ENCODE measurements at places on chromosomes 5 and 9.

DNA sequence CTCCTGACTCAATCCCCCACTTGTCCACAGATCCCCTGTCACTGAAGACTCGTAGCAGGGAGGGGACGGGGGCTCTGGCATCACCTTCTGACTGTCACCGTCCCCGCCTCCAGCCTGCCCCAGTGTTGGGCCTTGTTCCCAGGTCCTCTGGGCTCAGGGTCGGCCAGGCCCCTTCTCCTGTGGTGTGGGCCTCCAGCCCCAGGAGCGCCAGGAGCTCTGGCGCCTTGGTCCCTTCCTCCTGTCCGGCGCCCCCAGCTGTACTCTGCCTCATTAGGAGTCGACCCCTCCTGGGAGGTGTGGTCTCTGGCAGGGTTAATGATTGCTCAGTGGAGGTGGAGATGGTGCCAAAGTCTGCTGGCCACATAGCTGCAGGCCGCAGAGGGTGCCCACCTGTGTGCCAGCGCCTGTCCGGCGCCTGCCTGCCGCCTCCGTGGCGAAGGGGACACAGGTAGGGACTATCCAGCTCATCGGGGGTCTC is at the start of gene CDHR2:
Gene CDHR2 (plus strand): TSS at position 376 of the 478 bp plus-strand sequence. CDS start 16,011 bp downstream, outside the sequence.
- DNase-seq = no peak

- no peak for DNase-seq
These were observed 422.2 kb upstream of the TLE4 start for GRCh38 chr9:79149585-79149984.

GRCh38 chr5:160692271-160692670 is 159.7 kb downstream of the ATP10B start:
- no peak for DNase-seq

DNA sequence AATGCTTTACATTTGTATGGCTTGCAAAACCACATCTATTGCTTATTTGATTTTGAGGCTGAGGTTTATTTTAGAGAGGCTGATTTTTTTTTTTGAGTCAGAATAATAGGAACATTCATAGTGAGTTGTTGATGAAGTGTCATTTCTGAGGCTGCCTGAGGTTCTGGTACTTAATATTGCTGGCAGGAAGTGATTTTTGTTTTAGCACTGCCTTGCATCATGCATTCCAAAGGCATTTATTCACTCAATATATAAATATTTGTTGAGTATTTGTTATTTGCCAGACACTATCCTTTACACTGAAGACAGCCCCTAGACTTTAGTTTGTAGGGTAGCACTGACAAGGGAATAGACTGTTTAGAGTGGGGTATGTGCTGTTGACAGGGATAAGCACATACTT is 2.7 kb downstream of the RNF20 start:
- DNase-seq = no peak

GRCh38 chr5:153711755-153712154 is 221.3 kb downstream of the GRIA1 start:
- no peak for DNase-seq

DNA sequence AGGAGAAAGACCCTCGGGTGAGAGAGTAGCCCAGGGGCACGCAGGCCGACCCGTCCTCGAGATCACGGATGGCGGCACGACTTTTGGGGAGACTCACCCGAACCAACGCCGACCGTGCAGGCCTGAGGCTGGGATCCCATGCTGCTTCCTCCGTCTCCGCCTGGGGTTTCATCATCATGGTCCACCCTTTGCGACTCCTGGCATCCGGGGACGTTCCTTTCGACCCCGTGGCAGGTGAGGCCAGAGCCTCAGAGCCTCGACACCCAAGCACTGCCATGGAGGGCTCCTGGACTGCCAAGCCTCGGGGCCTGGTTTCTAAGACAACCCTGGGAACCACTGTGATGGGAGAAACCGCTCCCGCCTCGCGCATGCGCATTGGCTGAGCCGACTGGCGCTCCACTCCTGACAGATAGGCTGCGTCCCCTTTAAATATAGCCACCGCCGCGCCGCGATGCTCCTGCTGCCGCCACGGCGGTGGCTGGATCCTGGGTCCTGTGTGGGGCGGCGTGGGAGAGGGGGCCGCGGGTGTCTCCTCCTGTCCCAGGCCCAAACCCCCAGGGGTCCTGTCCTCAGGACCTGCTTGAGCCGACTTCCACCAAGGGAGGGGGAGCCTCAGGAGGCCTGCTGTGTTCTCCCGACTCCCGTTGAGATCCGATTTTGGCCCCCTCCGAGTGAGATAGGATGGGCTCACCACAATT is 481.6 kb downstream of the SPATA31A7 start:
- no peak for DNase-seq

DNA sequence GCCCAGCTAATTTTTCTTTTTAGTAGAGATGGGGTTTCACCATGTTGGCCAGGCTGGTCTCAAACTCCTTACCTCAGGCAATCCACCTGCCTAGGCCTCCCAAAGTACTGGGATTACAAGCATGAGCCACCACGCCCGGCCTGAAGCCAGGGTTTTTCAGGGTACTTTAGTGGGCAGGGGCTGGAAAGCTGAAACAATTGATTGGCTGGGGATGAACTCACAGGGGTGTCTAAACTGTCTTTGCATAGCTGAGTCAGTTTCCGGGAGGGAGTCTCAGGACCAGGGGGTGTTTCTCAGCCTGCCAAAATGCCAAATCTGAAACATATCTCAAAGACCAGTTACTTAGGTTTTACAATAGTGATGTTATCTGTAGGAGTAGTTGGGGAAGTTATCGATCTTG is 46.1 kb downstream of the PRUNE2 start:
- DNase-seq = no peak

- DNase-seq = no peak
These were observed 6.6 kb upstream of the FBP2 start for GRCh38 chr9:94600258-94600657.

GRCh38 chr9:101486693-101487442 is 46.8 kb upstream of the RNF20 start:
- no peak for DNase-seq

GRCh38 chr9:114098021-114098935 is 814 bp downstream of the KIF12 start:
- DNase-seq = no peak

GRCh38 chr5:71907001-71907588 is 188.0 kb downstream of the CARTPT start:
- no peak for DNase-seq

Measured in NCI-H187 (cell line).